ENCODE measurements at places on chromosomes 12 and 14.

GRCh38 chr12:89486264-89486663 is 38.3 kb downstream of the GALNT4 start:
- no peak for DNase-seq

- DNase-seq, result no peak
Measured at GRCh38 chr14:101772770-101773169, 11.3 kb downstream of the PPP2R5C start.

DNA sequence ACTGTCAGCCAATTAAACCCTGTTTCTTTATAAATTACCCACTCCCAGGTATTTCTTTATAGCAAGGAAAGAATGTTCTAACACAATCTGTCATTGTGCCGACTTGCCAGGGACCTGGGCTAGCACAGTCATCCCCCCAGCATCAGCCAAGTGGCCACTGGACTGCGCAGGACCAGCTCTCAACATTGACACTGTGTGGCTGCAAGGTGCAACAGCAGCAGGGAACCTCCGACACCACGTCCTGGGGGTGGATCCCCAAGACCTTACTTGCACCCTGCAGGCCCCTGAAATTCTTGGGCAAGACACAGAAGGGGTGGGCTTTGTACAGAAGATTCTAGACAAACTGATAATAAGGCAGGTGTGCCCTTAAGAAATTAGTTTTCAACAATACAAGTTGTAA is 309.5 kb downstream of the GLT1D1 start:
- no peak for DNase-seq

DNA sequence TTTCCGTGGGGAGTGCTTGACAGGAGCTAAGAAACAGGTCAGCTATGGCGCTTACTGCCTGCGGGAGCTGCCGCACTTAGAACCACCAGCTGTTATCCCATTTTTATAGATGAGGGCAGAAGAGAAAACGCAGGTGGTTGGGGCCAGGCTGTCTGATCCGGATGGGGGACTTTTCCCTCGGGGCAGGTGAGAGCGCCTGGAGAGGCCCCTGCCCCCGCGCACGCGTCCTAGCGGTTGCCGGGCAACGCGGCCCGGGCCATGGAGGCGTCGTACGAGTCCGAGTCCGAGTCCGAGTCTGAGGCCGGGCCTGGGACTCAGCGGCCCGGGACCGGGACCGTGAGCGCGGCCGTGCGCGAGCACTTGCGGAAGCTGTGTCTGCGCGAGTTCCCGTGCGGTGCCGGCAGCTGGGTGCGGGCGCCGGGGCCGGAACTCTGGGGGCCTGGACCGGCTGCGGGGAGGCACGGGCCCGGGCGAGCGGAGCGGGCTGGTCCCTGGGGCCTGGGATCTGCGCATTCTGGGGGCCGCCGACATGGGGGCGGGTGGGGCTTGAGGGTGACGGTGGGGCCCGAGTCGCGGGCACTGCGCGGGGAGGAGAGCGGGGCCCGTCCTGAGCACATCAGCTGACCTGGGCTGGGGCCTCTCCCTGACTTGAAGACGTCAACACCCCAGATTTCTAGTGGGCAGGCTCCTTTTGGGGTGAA is at the start of gene LRRC43:
TSS of gene LRRC43 (plus strand) at position 237 of the 701 bp plus-strand sequence. CDS start at position 259, 22 bp downstream.
- peak; percentile 66 for DNase-seq

Measured in germinal center (tissue), 1 donor.